Stimulated activated CD8-positive, alpha-beta memory T cell treated with anti-CD3 and anti-CD28 coated beads, Interleukin-15, amount 100 ng/mL, for 48 hours (primary cell): ENCODE measurements at places on chromosomes 3 and 15.

DNA sequence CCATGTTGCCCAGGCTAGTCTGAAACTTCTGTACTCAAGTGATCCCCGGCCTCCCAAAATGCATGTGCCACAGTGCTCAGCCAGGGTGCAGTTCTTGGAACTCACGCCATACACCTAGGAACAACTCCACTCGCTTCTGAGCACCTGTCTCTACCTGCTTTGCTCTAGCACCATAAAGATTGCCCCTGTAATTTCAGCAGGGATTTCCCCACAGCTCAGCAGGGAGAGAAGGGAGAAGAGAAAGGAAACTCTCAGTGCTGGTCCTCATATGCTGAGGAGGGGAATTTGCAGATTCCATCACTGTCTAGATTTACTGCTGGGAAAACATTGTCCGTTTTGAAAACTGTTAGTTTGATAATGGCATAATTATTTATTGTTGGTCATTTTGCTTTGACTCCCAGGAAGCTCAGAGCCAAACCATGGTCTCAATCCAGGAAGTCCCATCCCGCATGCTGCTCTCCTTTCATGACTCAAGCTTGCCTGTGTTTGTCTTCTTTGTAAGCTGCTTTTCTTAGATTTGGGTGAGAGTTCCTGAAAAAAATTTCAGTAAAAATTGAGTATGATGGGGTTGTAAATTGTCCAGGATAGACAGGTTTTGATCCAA lies 24.2 kb downstream of the TRIM71 start:
- no peak for DNase-seq

GRCh38 chr3:183967693-183968092 lies 50.0 kb downstream of the ABCC5 start:
- DNase-seq = no peak

GRCh38 chr15:91289324-91289723 lies 189.3 kb downstream of the SV2B start:
- DNase-seq = no peak

- DNase-seq = no peak
Measured at GRCh38 chr15:67144609-67145311, 79.4 kb downstream of the SMAD3 start.

- DNase-seq = no peak
Measured at GRCh38 chr15:44028349-44028748, 166.7 kb downstream of the FRMD5 start.

DNA sequence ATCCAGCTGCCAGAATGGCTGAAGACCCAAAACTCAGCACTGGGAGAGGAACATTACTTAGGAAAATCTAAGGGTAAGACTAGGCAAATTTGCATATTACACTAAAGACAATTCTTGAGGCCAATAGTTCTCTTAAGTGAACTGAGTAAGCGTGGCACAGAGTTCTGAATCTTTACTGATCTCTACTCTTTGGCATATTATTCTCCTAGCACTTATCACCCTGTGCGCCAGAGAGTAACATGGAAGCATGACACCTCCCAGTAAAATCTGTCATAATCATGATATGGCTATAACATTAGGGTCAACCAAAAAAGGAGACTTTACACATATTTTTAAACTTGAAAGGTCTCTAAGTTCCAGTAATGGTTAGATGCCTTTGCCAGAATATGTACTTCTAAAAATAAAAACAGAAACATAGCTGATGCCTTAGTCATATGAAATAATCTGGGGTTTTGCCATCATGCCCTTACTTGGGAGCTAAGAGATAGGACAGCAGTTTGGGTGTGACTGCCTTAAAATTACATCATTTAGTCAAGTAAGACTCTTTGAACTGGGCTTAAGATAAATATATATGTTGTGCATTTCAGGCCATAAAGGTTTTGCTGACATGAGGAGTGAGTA lies 290.5 kb downstream of the PLCL2 start:
- no peak for DNase-seq

- no peak for DNase-seq
Measured at GRCh38 chr3:194572143-194572789, 61.0 kb downstream of the TMEM44 start.

DNA sequence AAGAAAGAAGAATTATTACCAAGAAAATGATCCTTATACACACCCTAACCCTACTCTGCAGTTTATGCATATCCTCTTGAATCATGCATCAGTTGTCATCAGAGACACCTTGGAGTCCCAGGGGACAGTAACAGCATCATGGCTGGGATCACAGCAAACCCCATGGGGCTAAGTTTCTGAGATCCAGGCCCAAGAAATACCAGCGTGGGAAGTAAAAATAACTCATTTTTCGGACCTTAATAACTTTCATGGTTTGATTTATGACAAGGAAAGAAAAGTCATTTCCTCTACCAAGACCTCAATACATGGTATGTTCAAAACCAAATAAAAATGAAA lies 38.8 kb upstream of the B3GNT5 start:
- DNase-seq = no peak

DNA sequence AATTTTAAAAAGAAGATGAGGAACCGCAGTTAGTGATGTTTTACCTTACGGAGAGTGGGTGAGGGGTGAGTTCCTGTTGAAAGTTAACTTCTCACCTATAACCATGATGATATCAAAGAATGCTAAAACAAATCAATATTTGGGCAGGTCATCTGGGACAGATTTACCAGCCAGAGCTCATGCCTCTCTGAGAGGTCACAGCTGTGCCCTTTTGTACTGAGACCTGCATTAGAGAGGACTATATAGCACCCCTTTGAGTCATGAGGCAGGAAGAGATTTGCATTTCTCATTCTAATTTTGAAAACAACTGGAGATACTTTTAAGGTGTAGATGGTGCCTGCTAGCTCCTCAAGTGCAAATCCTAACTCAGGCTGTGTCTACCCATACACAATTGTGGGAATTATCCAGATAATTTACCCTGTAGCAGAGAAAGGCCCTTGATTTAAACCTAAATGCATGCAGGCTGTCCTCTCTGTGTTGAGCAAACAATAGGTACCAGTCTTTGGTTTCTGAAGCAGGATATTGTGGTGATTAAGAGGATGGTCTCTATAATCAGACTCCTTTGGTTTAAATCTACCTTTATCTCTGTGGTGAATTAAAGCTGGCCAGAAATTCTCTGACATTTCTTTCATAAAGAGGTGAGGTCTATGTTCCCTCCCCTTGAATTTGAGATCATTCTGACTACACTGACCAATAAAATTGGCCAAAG lies 5.8 kb upstream of the TM4SF4 start:
- no peak for DNase-seq

GRCh38 chr3:19467761-19468160 lies 319.5 kb downstream of the KCNH8 start:
- no peak for DNase-seq

GRCh38 chr15:81189583-81190283 lies 6.9 kb upstream of the IL16 start:
- no peak for DNase-seq

DNA sequence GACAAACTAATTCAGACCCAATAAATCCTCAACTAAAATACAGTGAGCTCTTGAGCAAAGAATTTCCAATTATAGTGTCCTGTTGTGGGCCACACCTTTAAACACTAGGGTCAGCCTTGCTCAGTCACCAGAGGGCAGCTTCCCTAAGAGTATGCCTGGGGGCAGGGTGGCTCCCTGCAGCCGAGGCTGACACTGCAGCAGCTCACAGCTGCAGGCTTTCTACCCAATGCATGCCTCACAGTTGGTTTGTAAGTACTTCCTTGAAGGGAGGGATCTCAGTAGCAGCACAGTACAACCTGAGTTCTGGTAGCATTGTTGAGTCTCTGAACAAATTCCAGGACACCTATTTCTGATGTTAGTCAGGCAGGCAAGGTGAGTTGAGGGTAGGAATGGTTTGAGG lies 335.6 kb downstream of the TUSC7 start:
- no peak for DNase-seq

GRCh38 chr3:4633078-4634004 lies 140.2 kb downstream of the ITPR1 start:
- DNase-seq = no peak

DNA sequence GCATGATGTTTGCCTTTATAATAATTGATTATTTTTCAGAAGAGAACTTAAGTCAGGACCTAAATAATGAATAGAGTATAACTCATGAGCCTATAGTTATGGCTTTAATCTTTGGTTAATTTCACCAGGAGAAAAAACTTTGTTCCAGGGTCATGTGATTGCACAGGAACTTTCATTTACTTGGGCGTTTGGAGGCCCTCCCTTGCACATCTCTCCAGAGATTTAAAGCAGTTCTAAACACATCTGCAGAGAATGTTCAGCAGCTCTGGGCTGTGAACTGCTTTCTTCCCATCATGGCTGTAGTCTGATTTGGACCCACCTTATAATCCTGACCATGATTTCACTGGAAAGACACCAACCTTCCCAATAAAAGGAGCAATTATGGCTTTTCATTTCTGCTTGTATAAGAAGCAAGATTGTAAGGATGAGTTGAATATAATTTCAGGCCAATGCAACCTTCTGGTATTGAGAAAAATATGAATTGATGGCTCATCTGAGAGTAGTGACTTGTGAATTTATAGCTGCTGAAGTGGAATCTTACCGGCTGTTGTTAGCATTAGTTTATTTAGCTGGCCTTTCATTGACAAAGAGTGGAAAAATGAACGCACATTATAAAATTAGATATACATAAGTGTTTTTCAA lies 80.9 kb upstream of the PRTG start:
- no peak for DNase-seq

DNA sequence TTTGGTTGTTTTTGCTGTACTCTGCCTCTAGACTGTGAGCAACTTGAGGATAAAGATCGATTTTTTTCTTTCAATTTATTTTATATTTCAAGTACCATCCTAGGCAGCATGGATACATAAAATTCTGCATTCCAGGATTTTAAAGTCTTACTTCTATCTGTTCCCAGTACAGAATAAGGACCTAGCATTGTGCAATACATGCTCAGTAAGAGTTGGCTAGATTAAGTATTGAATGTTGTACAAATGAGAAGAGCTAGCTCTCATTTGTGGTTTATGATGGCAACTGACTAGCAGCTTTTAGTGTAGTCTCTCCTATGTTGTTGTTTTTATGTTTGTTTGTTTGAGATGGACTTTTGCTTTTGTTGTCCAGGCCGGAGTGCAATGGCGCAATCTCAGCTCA lies 222.7 kb downstream of the TP63 start:
- no peak for DNase-seq

DNA sequence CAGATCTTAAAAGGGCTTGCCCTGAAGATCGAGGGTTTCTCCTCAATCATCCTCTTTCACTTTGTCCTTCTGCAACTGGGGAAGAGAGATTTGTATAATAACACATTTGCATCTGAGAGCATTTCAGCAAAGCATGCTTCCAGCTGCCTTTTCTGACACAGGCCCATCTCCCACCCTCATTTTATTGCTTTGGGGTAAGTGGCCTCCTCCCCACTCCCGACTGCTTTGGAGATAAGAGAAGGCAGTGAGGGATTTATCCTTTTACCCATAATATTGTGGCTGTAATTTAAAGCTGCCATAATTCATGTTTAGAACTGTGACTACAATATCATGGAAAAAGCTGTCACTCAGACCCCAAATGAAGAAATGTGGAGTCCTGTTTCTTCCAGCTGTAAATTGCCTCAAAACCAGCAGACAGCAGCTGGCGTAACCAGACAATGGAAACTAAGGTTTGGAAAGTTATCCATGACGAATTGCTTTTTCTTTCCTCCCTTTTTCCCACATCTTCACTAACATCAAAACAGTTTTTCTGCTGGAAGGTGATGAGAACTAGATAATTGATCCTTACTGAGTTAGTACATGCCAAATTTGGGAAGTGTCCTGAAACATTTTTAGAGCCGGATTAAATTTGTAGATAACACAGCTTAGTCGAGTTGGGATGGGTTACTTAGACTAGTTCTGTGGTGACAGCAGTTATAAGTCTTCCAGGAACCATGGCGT lies 104.2 kb upstream of the PFN2 start:
- no peak for DNase-seq

- DNase-seq = no peak
Measured at GRCh38 chr3:45972534-45973402, 22.9 kb downstream of the FYCO1 start.

DNA sequence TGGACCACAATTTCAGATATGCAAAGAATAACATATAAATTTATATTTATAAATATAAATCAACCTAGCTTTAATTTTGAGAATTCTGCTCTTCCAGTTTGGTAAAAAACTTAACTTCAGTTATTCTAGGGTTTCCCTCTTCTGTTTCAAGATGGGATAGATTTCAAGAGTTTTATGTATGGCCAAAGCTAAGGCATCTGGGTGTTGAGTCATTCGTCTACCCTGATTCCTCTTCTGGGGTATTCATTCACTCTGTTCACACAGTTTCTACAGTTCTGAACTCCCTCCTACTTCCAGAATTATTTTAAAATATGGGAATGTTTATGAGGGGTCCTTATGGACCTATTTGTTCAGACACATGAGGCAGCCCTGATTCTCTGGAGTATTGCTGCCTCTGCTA lies 4.2 kb upstream of the FGF7 start:
- DNase-seq = no peak

DNA sequence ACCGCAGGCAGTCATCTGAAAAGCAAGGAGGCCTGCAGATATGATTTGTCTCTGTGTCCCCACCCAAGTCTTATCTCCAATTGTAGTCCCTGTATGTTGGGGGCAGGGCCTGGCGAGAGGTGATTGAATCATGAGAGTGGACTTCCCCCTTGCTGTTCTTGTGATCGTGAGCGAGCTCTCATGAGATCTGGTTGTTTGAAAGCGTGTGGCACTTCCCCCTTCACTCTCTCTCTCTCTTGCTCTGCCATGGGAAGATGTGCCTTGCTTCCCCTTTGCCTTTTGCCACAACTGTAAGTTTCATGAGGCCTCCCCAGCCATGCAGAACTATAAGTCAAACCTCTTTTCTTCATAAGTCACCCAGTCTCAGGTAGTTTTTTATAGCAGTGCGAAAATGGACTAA lies 83.3 kb downstream of the TMCO5A start:
- DNase-seq = no peak

- no peak for DNase-seq
Measured at GRCh38 chr3:192915304-192915703, 2.4 kb downstream of the MB21D2 start.

- DNase-seq = no peak
Measured at GRCh38 chr3:119329551-119329950, 35.4 kb downstream of the ARHGAP31 start.

GRCh38 chr3:38655708-38656300 lies 6.3 kb upstream of the SCN5A start:
- no peak for DNase-seq

DNA sequence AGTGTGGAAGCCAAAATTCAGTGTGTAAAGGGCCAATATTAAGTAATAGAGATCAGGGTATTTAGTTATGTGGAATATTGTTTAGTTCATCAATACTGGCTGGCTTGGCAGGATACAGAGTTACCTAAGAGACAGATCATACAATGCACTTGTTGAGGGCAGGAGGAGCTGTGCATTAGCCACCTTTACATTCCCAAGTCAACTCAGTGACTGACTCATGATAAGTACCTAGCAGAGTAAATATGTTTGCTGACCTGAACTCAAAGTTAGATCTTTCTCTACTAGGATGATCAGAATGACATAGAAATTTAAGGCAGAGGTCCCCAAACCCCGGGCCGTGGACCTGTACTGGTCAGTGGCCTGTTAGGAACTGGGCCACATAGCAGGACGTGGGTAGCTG lies 3.5 kb upstream of the ABHD17C start:
- no peak for DNase-seq

- DNase-seq = no peak
Measured at GRCh38 chr3:193344486-193344885, 34.1 kb downstream of the ATP13A5 start.

GRCh38 chr3:183826448-183827250 lies 1.3 kb upstream of the MAP6D1 start:
- no peak for DNase-seq

GRCh38 chr15:59170295-59171066 lies 36.2 kb upstream of the LDHAL6B start:
- no peak for DNase-seq
